ENCODE measurements at places on chromosomes 5 and 9.
A peak's percentile ranks its signal among the peaks of the same experiment; 100 is the strongest.

- no peak for DNase-seq
These were observed 7.6 kb downstream of the RGS3 start for GRCh38 chr9:113471143-113471542.

GRCh38 chr9:92098638-92099037 lies 16.6 kb downstream of the SPTLC1 start:
- DNase-seq: no peak

GRCh38 chr5:14182761-14183160 lies 39.6 kb downstream of the TRIO start:
- no peak for DNase-seq

GRCh38 chr9:105157171-105157583 lies 87.3 kb upstream of the SLC44A1 start:
- no peak for DNase-seq

DNA sequence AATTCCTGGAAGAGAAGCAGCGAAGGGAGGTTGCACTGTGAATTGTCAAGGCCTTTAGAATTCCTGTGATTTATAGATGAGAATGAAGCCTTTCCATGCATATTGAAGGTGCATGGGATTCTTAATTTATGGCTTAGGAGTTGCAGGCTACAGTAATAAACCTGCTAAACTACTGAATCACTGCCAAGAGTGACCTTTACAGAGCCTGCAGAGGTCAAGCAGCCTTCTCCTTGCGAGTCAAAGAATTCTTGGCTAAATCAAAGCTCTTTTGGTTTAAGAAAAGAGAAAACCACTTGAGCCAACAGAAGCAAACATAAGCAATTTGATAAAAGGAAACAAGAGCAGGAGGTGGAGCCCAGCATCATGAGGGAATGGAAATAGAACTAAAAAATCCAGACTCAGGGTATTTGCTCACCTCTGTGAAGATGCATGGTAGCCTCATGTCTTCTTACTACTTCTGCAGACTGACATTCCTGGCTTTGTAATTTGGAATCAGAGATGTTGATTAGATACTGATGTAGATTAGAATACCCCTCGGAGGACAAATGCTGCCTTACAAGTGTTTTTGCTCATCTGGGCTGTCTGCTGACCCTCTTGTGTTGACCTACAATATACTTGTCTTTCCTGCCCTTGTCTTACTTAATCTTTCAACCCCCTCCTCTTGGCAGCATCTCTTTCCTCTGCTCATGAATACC lies 90.3 kb upstream of the IFNK start:
- peak; percentile 16 for DNase-seq

All from NCI-H2227 treated with DMSO at 0.1 percent for 48 hours (cell line).